ENCODE measurements at places on chromosomes 11 and 22.

- DNase-seq = no peak
Observed at GRCh38 chr11:66637557-66638176, 836 bp upstream of the RBM4 start.

DNA sequence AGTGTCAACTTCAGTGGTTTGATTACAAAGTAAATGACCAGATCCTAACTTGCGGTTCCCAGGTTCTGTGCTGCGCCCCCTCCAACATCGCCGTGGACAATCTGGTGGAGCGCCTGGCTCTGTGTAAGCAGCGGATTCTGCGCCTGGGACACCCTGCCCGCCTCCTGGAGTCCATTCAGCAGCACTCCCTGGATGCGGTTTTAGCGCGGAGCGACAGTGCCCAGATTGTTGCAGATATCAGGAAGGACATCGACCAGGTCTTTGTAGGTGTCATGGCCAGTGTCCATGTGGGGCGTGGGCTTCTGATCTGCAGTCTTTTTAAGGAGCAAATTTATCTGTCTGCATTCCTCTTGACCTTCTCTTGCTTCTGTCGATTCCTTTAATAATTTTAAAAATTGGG is 11.1 kb downstream of the IGHMBP2 start:
- DNase-seq = no peak

DNA sequence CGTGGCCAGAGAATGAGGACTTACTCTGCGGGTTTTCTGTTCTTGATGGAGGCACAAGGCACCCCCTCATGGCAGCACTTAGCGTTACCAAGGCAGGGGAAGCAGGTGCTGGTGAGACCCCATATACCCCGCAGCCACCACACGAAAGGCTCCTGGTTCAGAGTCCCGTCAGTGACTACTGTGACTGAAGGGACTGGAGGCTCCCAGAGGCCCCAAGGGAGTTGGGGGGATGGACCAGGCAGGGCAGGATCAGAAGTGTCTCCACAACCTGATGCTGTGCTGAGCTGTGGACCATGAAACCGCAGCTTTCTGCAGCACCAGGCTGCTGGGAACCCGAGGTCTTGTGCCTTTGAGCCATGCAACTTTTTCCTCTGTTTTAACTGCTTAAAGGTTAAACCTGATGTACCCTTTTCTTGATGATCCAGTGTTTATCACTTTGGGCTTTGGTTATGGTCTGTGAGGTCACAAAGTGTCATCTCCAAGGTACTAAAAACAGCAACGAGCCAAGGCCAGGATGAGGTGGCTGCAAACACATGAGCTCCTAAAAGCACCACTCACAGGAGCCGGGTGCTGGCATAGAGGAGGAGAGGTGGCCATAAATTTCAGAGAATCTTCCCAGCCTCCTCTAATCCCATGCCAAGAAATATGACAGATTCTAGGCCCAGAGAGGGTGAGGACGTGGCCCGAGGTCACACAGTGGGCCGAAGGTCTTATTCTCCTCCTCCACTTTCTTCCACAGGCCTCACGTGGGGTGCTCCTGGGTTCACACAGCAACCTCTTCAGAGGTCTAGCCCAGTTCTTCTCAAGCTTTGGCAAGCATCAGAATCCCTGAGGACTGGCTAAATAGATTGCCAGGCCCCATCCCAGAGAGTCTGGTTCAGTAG is 4.2 kb upstream of the LRRC32 start:
- no peak for DNase-seq

- DNase-seq = no peak
Observed at GRCh38 chr11:45477588-45477987, 187.8 kb downstream of the CHST1 start.

GRCh38 chr11:12377106-12377823 is at the start of gene PARVA:
Gene PARVA (plus strand): TSS chr11:12377571. CDS start chr11:12377648, 77 bp downstream.
- DNase-seq = no peak

DNA sequence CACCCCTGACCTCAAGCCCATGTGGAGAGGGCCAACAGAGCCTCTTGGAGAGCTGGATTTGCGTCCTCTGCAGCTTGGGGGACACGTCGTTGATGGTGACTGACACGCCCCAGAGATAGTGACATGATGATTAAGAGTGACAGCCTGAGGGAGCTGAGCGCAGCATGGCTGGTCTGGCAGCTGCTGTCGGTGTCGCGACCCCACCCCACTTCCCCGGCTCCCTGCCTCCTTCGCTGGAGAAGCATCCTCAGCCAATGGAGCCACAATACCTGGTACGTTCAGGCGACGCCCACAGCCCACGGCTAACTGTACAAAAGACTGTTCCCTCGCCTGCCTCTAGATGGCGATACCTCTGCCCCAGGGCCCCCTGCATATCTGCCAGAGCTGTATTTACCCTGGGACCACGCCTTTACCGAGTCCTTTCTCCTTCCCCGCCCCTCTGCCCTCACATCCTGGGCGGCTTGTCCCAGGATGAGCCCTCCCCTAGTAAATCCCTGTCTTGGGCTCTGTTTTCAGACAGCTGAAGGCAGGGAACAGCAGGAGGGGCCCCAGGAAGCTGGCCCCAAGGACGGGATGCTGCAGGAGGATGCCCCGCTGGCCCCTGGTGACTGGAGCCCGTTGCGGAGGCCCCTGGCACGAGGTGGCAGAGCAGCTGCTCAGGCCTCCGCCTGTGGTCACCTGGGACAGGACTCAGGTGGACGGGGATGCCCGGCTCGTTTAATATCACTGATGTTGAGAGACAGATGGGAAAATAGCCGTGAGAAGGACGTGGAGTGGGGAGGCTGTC is 90.6 kb downstream of the RPS6KA4 start:
- peak; percentile 72 for DNase-seq

- DNase-seq = no peak
Observed at GRCh38 chr22:46162285-46162684, 12.0 kb downstream of the PPARA start.

All from CD4-positive, alpha-beta T cell treated with Interleukin-17A for 1 hour (primary cell).